ENCODE measurements at places on chromosomes 7 and 10. TPM values are rescaled to one million over a fixed set of nuclear protein-coding genes. Genes with fewer than 3 reads are reported as not detected.

PAX4 gene
- total RNA-seq, result not detected

PRTFDC1 gene
- 39.0 TPM for total RNA-seq

DBNL gene
- 99.5 TPM for total RNA-seq

CCDC186 gene
- total RNA-seq, result 14.0 TPM

CDHR1 gene
- 2.8 TPM for total RNA-seq

ANKRD16 gene
- 7.1 TPM for total RNA-seq

FAM25A gene
- not detected for total RNA-seq

SMO gene
- total RNA-seq, result 23.9 TPM

NUTM2B gene
- 0.41 TPM for total RNA-seq

AGAP5 gene
- 7.1 TPM for total RNA-seq

- DNase-seq, result no peak
Observed at GRCh38 chr7:21417647-21418046, 10.2 kb upstream of the SP4 start.

DNA sequence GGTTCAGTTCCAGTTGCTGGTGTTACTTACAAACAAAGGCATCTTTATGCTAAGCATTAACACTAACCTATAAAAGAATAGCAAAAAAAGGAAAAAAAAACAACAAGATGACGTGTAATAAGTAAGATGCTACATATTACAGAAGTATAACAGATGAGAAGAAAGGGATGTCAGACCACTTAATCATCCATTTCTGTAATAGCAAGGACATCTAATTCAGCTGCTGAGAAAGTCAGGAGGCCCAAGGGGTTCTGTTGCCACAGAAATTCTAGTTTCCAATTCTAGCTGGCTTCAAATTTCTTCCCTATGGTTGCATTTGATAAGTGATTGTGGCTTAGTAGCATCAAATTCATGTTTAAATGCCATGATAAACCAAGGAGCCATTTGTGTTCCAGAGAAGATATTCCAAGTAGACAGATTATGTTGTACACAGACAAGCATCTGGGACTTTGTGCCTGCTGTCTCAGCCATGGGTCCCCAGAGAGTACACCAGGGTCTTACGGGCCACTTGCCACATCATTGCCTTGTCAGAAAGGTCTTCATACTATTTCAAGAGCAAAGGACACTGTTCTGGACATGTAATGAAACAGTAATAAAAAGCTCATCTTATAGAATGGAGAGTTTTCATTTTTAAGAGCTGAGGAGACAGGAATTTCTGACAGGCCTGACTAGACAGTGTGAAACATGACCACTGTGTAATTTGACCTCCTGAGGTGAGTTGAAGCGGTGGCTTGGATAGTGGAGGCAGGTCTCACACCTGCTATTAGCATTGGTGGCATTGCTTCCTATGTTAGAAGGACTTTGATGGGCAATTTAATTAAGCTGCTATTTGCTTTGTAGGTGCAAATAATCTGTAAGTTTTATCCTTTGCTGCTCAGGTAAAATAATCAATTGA lies 4.2 kb upstream of the ASB4 start:
- no peak for DNase-seq

- DNase-seq, result no peak
Observed at GRCh38 chr10:86830043-86830591, 73.7 kb downstream of the BMPR1A start.

- DNase-seq, result no peak
Observed at GRCh38 chr10:119413093-119413453, 129.4 kb downstream of the RGS10 start.

DNA sequence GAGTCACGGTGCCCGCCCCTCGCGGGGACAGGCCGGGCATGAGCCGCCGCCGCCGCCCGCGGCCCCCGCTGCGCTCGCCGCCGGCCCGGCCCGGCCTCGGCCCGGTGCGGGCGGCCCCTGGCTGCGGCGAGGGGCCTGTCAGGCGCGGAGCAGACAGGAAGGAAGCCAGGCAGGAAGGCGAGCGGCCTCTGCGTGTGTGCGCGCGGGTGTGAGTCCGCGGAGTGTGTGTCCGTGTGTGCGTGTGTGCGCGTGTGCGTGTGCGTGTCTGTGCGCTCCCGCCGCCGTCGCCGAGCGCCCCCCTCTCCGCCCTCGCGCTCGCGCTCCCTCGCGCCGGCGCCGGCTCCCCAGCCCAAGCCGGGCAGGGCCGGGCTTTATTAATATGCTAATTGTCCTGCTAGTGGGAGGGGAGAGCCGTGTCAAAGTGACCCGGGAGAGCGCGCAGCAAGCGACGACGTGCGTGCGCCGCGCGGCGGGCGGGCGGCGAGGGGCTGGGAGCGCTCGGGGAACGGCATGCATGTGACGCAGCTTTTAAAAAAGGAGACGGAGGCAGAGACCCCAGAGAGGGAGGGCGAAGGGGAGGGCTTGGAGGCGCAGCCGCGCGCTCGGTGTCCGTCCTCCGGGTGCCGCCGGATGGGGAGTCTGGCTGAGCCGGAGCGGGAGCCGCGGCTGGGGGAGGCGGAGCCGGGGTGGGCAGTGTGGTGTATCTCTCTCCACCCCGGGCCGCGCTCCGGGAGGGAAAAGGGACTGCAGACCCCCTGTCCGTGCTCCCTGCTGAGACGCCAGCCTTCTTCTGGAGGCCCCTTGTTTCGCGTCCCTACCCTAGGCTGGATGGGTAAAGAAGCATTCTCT lies at the start of gene LDB1:
TSS of gene LDB1 (minus strand) at position 227 of the 849 bp plus-strand sequence. CDS start 258 bp downstream, outside the sequence.
- peak; percentile 92 for DNase-seq

DNA sequence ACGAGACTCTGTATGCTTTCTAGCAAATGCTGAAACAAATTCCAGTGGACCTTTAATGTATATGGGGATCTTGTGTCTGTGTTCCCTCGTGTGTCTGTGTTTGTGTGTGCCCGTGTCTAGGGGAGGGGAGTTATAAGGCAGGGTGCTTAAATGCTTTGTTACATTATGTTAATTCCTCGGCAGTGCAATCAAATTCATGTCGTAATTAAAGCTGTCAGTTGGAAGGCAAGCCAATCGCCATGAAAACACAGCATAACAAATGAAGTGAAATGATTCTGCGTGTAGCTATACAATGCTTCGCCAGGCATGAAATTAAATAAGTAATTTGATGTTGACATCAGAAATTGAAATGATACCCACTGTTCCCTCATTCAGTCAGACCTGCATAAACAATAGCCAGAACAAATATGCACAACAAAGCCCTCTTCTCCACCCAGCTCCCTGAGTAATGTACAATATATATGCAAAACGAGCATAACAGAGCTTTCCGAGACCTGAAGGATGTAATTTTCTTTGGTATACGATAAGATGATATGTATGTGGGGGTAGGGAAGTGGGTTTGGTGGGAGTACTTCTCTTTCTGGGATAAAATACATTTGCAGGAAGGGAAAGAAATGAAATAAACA lies 534.1 kb downstream of the AUTS2 start:
- DNase-seq, result no peak

- no peak for DNase-seq
Observed at GRCh38 chr7:99863847-99864440, 12.9 kb downstream of the OR2AE1 start.

- no peak for DNase-seq
Observed at GRCh38 chr10:76883596-76883995, 754.0 kb downstream of the KCNMA1 start.

DNA sequence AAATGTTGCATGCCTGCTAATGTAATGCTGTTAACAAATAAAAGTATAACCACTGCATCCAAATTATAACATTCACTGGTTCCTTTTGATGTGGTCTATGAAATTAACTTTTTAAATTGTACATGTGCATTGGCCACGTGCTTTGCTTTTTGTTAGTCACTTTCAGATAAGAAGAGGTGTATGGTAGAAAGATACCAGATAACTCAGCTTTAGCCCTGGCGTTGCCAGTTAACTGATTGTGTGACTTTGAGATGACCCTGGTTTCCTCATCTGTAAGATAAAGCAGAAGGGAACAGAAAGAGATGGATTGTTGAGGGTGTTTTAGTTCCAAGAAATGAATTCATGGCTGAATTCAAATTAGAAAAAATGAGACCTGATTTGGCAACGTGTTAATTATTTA lies 1.9 kb upstream of the TRDMT1 start:
- no peak for DNase-seq

- DNase-seq, result no peak
Observed at GRCh38 chr10:43211030-43211429, 55.8 kb downstream of the RASGEF1A start.

DNA sequence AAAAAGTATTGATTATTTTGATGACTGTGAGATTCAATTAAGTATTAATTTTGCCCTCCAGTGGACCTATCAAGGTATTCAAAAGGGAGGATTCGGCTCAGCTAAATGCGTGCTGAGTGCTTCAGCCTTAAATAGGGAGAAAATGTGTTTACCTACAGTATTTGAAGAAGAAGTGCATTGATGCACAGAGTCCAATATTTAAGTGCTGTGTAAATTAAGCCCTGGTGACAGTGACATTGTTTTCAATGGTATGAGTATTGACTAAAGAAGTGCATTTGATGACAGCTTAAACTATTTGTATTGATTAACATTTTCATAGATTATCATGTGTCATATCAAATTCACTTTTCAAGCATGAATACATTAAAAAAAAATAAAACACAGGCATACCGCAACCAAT lies 106.6 kb downstream of the POU6F2 start:
- no peak for DNase-seq

DNA sequence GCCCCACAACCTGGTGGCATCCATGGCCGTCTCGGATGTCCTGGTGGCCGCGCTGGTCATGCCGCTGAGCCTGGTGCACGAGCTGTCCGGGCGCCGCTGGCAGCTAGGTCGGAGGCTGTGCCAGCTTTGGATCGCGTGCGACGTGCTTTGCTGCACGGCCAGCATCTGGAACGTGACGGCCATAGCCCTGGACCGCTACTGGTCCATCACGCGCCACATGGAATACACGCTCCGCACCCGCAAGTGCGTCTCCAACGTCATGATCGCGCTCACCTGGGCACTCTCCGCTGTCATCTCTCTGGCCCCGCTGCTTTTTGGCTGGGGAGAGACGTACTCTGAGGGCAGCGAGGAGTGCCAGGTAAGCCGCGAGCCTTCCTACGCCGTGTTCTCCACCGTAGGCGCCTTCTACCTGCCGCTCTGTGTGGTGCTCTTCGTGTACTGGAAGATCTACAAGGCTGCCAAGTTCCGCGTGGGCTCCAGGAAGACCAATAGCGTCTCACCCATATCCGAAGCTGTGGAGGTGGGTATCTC lies 1.1 kb downstream of the HTR5A start:
- no peak for DNase-seq

DNA sequence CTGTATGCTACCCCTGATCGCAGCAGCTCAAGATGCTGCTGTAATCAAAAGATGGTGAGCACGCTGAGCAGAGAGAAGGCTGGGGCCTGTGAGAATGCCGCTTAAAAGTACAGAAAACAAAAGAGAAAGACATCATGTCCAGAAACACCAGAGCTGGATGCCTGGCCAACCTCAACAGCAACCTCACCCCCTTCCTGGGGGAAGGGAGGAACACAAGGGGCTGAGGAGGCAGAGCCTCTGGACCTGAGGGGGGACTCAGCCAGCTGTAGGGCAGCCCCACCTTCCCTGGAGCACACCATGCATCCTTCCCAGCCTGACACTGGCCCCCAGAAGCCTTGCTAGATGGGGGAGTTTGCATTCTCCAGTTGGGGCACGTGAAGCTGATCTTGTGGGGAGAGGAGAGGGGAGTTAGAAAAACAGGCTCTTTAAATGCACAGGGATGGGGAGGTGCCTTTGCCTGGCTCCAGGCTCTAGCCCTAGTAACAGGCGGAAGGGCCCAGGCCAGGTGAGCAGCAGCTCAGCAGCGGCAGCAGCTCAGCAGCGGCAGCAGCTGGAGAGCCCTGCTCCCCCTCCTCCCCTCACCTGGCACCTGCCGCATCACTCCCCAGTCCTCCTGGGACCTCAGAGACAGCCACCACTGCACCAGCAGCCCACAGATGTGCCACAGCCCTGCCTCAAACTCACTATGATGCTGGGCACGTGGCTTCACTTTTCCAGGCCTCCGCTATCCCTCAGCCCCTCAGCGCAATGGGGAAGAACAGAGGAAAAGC lies 156.3 kb downstream of the NEURL1 start:
- no peak for DNase-seq

DNA sequence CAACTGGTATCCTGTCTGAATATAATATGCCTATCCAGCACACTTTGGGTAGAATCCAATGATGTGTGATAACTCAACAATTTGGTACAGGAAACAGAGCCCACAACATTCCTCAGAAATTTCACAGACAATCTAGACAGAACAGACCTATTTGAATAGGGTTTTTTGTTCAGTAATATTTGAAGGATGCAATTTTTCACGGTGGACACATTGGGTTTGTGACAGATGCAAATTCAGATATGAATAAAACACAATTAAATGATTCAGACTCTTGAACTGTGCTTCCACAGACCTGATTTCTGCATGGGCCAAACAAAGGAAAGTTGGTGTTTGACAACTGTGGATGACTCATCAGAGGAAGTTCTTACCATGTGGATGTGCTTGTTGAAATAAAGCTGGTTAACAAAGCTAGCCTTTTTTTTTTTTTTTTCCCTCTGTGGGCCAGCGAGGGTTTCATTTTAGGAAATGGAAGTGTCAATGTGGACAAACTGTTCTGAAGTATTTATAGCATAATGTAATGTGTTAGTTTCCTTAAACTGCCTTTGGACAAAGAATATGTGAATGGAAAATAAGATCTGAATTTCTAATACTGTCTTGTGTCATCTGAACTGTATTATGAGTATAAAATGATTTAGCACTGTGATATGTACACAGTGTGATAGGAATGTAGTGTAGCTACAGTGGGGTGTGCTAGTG lies 43.2 kb upstream of the FAM133B start:
- no peak for DNase-seq

DNA sequence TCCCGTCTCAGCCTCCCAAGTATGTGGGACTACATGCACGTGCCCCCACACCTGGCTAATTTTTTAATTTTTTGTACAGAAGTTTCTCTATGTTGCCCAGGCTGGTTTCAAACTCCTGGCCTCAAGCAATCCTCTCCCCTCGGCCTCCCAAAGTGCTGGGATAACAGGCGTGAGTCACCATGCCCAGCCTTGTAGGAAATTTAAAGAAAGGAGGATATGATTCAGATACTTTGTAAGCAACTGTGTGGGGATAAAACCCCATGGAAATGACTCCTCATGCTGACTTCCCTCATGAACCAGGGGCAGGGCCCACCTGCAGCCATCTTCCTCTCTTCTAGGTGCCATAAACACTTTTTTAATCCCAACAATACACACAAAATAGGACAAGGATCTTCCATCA lies 50.2 kb downstream of the APBB1IP start:
- DNase-seq, result no peak

DNA sequence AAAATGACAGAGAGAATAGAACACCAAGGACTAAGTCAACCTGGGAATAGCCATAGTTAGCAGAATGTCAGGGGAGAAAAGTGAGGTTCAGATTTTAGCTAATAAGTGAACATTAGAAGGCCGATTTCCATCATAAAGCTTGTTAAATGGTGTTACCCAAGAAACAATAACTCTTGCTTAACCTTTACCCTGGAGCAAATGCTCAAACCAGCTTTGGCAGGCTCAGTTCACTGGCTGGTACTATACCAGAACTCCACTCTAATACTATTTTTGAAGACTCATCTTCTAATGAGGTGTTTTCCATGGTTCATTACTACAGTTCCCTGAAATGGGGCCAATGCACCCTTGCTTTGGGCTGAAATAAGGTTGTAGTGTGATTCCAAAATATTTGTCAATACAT lies 61.3 kb downstream of the RNLS start:
- DNase-seq, result no peak

- no peak for DNase-seq
Observed at GRCh38 chr10:132544744-132545658, 7.4 kb downstream of the INPP5A start.
